ENCODE measurements at places on chromosomes 4 and X.

DNA sequence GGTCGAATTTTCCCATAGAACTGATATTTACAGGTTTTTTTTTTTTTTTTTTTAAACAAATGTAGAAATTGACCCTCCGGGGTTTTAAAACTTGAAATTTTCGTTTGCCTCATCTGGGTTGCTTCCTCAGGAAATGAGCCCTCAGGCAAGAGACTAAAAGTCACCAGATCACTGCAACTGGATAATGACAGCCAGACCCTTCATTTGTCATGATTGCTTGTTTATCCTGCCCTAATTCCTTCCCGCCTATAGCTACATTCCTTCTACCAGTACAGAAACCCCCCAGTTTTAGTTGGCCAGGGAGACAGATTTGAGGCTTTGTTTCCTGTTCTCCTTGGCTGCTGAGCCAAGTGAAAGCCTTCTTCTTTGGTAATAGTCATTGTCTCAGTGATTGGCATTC is 44.0 kb upstream of the IGFBP7 start:
- DNase-seq = no peak

GRCh38 chrX:51665981-51666380 is 16.6 kb downstream of the CENPVL2 start:
- DNase-seq = no peak

GRCh38 chr4:6473264-6474052 is 1.0 kb upstream of the PPP2R2C start:
- no peak for DNase-seq

GRCh38 chr4:40455340-40455902 is 120.3 kb downstream of the CHRNA9 start:
- DNase-seq = no peak

GRCh38 chrX:86806786-86807185 is 658.5 kb downstream of the DACH2 start:
- DNase-seq = no peak

GRCh38 chr4:17613761-17614415 is 553 bp upstream of the MED28 start:
- DNase-seq = no peak

DNA sequence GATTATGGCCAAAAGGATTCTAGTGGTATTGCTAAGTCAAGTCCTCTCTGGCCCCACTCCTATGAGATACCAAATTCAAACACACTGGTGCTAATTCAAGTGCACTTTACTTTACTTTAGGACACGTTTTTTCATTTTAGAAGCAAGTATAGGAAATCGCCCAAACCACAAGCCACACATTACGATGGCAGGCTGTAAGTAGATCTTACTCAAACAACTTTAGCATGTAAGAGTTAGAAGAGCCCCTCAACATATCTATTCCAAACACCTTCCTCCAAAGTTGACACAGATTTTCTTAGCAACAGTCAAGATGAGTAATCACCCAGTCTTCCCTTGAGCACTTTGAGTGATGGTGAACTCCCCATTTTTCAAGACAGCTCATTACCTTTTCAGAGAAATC is 43.6 kb downstream of the DRD5 start:
- no peak for DNase-seq

GRCh38 chrX:119228512-119229252 is 7.4 kb upstream of the PGRMC1 start:
- DNase-seq = no peak

DNA sequence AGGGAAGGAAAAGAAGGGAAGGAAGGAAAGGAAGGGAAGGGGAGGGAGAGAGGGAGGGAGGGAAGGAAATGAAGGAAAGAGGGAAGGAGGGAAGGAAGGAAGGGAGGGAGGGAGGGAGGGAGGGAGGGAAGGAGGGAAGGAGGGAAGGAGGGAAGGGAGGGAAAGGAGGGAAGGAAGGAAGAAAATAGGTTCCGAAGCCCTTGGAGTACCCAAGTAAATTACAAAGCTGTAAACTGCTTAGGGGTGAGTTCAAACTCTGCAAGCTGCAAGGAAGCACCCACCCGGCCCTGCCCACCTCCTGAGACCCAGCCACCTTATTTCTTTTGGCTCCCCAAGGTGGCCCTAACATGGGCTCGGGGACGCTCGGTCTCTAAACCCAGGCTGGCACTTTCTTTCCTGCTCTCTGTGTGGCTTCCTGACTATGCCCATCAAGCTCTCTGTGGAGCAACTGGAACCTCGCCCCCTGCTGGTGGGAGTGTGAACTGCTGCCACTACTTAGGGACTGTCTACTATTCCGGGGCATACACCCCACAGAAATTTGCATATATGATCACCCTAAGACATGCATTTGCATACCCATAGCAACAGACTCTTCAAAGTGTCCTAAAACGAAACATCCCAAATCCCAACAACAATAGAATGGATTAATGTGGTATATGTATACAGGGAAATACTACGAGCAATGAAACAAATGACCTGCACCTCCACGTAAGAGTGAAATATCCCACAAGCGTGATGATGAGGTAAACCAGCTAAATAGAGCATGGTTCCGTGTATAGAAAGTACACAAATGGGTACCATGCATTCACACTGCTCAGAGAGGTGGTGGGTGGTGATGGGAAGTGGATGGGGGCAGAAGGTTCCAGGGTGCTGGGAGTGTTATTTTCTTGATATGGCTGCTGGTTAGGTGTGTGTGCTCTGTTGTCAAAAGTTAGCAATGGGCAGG is 151.7 kb upstream of the TBL1X start:
- peak; percentile 81 for DNase-seq

DNA sequence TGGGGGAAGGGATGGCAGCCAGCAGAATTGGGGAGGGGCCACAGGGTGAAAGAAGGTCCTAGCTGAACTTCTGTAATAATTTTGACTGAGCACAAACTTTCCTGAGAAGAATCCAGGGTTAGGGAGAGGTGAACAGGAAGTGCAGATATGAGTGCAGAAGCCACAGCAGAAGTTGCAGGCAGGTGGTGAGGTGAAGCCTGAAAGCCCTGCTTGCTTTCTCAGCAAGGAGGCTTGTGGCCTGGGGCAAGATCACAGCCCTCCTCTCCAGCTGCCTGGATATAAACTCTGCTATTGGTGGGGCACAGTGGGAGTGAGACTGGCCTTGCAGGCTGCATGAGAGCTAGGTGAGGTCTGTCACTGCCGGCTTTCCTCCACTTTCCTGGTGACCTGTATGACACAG is 44.1 kb upstream of the UPRT start:
- no peak for DNase-seq

DNA sequence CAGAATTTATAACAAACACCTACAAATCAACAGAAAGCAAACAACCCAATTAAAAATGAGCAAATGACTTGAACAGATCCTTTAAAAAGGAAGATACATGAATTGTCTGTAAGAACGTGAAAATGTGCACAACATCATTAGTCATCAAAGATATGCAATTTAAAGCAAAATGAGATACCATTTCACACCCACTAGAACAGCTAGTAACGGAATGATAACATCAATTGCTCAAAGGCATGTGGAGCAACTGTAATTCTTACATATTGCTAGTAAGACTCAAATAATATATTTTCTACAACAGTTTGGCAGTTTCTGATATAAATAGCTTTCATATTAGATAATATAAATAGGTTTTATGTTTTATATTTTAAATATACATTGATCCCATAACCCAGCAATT is 82.5 kb downstream of the LCORL start:
- DNase-seq = no peak

GRCh38 chr4:86831262-86832130 is 17.7 kb downstream of the SLC10A6 start:
- no peak for DNase-seq

- no peak for DNase-seq
Measured at GRCh38 chr4:2357821-2358745, 60.4 kb downstream of the ZFYVE28 start.

GRCh38 chr4:73599182-73599581 is 21.1 kb downstream of the RASSF6 start:
- DNase-seq = no peak

- DNase-seq = peak; percentile 52
Measured at GRCh38 chr4:139988863-139989765, 164.9 kb downstream of the MAML3 start.

DNA sequence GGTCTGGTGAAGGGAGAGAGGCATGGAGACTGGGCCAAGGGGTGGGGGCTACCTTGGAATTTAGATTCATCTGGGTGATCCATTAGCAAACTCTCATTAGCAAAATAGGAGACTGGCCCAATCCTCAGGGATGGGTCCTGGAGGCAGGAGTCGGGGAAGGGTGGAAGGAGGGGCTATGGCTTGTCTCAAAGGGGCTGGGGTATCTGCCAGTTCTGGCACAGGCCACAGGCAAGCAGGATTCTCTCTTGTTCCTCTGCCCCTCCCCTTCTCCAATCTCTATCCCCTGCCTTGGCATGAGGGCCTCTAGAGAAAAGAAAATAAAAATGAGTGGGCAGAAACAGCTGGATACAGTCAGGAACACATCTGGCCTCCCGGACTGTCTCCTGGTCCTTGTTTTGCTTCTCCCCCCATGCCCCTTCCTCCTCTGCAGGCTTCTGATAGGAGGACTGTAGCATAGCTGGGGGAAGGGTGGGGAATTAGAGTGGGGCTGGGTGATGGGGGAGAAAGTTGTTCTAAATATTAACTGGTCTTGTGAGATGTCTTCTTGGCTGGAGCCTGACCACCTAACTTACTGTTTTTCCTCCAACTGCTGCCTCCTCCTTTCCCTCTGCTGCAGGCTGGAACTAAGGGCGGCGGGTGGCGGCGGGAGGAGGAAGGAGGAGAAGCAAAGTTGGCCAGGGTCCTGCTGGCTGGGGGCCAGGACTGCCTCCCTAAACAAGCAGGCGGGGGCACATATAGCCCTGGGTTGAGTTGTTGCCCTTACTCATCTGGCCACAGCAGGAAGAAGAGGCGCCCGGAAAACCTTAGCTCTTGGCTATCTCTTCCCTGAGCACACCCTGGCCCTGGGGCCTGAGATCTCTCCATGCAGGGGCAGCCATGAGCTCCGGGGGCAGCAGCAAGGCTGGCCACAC is 53.3 kb upstream of the LAS1L start:
- DNase-seq = no peak

- no peak for DNase-seq
Measured at GRCh38 chrX:151814767-151815166, 80.2 kb downstream of the CNGA2 start.

DNA sequence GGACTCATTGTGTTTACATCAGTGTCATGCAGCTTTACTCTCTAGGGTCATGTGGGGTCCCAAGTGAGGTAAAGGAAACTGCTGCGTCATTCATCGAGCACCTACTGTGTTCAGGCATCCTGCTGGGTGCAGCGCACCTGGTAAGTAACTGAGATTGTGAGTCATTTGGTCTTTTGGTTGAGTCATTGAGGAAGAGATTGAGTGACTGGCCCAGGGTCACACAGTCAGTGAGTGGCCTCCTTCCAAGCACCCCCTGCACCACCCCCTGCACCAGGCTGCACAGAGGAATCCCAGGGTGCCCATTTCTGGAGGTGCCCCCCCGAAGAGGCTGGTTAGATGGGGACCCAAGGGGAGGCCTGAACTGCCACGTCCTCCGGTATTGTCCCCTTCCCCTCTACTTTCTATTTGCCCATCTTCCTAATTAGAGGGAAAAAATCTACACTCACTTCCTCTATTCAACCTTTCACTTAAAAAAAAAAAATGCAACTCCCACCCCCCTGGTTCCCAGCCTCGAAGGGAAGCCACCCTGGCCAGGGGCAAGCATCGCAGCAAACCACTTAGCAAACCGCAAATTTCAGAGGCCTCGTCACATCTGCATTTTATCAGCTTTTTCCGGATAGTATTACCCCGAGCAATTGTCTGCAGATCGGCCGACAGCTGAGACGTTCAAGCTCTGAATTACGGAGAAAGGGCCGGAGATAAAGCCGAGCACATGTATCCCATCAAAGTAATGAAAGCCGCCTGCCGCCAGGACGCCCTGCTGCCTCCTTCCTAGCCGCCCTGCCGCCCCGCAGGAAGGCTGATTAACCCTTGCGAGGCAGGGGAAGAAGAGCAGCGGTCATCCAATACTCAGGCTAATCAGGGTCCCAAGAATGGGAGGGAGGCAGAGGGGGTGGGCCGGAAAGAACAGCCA is 96.3 kb upstream of the MSX1 start:
- peak; percentile 40 for DNase-seq

- DNase-seq = no peak
Measured at GRCh38 chr4:18180892-18181291, 159.3 kb upstream of the LCORL start.

DNA sequence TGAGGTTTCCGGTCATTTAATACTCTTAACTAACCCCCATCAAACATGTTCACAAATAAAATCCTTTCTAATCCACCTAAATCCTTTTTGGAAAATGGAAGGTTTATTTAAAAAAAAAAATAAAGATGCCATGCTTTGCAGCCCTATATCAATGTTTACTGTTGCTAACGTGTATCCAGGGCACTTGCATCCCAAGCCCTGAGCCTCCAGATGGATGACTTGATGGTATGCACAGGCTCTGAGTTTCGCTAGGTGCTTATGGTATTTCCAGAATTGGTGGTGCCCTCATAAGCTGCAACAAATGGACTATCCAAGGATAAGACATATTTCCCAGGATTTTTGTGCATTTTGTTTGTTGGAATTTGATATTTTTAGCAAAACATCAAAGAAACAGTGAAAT is 257.7 kb downstream of the PRDM5 start:
- no peak for DNase-seq

DNA sequence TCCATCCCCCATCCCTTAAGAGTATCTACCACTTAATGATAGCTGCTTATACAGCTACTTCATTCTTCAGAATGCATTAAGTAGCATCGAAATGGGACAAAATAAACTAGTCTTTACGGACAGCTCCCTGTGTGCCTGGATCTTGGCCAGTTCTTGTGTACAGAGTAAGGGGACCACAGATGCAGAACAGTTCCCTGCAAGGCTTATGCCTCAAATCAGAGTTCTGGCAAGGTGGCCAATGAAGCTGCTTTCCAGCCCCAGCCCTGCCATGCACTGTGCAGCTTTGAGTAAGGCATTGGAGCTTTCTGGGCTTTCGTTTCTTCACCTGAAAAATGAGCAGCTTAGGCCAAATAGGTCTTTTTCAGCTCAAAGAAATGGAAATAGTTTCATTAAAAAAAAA is 14.2 kb downstream of the CLNK start:
- DNase-seq = no peak

Data from stimulated activated CD4-positive, alpha-beta T cell treated with anti-CD3 and anti-CD28 coated beads, Interleukin-2, amount 100 ng/mL, for 24 hours (primary cell).